ENCODE measurements at places on chromosomes 11 and 22. TPM values are rescaled to one million over a fixed set of nuclear protein-coding genes. Genes with fewer than 3 reads are reported as not detected.

PANX2 gene
- total RNA-seq = not detected

FAM227A gene
- 0.20 TPM for total RNA-seq

PAX6 gene
- 0.40 TPM for total RNA-seq

MS4A6E gene
- total RNA-seq = not detected

NXPE1 gene
- total RNA-seq = 407 TPM

SLCO2B1 gene
- total RNA-seq = 72.9 TPM

GRK2 gene
- 211 TPM for total RNA-seq

GGTLC3 gene
- total RNA-seq = not detected

Measured in transverse colon (tissue), 4 donors.